Activated CD4-positive, alpha-beta memory T cell treated with anti-CD3 and anti-CD28 coated beads for 36 hours (primary cell): ENCODE measurements at places on chromosomes 3 and 15.
A peak's percentile ranks its signal among the peaks of the same experiment; 100 is the strongest.

- DNase-seq: no peak
Observed at GRCh38 chr3:14426305-14426620, 23.9 kb downstream of the SLC6A6 start.

- no peak for DNase-seq
Observed at GRCh38 chr15:33608714-33609113, 297.9 kb downstream of the RYR3 start.

DNA sequence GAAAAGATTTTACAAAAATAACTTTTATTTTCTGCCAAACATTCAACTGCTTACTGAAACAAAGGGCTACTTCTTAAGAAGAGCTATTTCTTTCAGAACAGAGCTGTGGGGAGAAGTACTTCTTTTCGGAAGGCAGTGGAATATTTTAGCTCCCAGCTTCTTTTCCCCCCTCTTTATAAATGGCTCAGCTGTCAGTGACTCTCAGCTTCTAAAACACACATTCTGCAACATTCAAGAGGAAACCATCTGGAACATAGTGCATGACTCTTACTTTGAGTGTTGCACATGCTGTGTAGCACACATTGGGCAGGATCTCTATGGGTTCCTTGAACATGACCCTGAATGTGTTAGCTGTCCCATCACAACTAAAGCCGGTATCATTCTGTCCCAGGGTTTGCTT, 7.0 kb upstream of the C15orf40 start:
- DNase-seq: no peak

DNA sequence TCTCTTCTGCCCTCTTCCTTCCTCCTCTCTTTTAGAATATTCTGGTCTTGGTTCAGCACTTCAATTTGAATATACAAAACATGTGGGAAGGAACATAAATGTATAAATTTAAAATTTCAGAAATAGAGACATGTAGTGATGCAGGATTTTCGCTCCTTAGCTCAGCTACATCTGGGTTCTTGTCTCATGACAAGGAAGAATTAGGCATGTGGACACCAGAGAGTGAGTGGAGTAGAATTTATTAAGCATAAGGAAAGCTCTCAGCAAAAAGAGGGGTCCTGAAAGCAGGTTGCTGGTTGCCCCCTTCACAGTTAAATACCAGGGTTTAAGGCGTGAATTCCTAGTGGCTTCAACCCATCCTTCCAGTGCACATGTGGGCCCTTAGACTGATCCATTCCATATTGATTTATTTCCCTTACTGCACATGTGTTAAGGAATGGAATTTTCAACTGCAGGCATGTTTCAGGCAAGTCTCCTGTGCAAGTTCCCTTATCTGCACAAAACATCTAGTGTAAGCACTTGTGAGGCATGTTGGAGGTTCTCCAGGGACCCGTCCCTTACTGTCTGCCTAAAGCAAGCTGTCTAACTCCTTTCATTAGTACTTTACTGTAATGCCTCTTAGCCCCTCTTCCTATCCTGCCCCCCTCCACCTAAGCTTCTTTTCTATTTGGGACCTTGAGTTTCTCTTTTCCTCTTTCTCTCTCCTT, 133.2 kb upstream of the STRIT1 start:
- DNase-seq: no peak

DNA sequence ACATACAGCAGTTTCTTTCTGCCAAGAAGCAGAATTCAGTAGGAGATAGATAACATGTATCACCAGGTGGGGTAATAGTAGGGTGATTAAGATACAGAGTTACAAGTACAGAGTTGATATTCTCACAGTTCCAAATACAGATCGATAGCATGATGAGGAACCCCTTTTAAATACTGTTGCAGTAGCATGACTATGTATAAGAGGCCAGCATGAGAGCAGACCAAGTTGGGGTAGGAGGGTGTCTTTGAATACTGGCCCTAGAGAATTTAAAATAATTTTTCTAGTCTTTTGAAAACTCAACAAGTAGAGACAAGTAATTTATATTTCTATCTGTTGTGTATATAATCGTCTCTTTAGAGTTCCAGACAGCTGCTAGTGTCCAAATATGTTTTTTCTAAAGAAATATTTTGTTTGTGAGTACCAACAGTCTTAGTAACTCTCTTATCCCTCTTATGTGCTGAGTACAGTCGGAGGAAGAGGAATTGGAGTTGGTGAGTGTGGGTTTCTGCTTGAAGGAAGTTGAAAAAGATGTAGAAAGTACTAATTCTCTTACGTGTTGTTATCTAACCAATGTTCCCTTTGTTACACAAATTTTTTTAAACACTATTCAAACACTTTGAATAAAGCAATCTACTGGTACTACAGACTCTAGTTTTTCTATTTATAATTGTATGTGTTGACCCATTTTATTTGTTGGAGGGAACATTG, 30.2 kb downstream of the LYSMD4 start:
- no peak for DNase-seq

DNA sequence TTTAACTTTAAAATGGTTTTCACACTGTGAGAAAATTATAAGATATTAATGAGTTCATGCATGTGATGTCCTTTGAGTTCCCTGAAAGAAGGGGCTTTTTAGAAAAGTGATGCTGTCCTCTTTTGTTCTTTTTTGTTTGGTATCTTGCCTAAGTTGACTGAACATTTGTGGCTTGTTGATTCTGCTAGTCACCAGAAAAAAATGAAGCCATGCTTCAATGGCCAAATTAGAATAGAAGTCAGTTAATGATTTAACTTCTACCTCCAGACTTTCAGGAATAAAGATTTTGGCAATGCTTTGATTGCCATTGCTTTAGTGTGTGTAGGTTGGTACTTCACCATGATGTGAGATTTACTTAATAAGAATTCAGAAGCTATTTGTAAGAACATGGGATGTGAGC, 260.6 kb upstream of the NECTIN3 start:
- DNase-seq: no peak

GRCh38 chr3:32934150-32934742, 17.2 kb upstream of the CCR4 start:
- DNase-seq: peak; percentile 39

- no peak for DNase-seq
Observed at GRCh38 chr3:177479630-177480029, 282.3 kb upstream of the TBL1XR1 start.

DNA sequence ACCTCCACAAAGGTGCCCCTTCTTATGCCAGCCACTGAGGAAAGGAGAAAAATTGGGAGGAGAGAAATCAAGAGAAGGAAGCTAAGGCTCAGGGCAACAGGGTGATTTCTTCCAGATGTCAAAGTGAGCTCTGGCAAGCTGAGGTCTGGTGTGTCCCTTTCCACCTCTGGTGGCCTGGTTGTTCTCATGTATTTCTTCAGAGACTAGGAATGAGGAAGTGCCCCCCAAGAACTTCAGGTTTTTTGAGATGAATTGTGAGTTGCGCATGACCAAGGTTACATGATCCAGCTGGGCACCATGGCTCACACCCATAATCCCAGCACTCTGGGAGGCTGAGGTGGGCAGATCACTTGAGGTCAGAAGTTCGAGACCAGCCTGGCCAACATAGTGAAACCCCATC, 5.6 kb downstream of the RAB6B start:
- no peak for DNase-seq

GRCh38 chr3:56342475-56342874, 125.8 kb downstream of the ERC2 start:
- no peak for DNase-seq

DNA sequence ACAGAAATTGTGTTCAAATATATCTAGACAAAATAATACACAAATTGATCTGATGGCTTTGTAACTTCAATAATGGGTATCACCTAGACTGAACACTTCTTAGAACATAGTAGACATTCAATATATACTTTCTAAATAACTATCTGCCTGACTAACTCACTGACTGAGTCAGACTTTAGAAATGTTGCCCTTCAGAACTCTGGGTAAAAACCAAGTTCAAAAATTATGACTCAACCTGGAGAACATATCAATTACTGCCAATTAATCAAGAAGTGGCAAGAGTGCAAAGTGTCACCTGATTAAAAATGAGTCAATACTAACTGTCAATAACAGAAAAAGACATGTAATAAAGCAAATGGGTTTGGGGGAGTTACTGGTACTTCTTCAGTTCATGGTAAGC, 144.6 kb upstream of the TMCO5A start:
- no peak for DNase-seq

DNA sequence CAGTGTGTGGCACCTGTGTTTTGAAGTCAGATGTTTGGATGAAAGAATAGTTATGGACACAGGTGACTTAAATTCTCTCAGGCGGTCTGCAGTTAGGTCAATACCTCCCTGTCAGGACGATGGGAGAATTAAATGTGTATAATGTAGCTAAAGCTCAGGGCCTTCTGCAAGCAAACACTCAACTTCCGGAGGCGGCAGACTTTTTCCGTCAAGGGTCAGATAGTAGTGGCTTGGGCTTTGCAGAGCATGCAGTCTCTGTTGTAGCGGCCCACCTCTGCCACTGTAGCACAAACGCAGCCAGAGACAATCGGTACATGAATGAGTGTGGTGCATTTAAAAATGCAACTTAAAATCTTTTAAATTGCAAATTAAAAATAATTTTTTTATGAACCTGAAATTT, 47.4 kb downstream of the CMTM8 start:
- DNase-seq: peak; percentile 45
